ENCODE measurements at places on chromosomes 13 and 19.

DNA sequence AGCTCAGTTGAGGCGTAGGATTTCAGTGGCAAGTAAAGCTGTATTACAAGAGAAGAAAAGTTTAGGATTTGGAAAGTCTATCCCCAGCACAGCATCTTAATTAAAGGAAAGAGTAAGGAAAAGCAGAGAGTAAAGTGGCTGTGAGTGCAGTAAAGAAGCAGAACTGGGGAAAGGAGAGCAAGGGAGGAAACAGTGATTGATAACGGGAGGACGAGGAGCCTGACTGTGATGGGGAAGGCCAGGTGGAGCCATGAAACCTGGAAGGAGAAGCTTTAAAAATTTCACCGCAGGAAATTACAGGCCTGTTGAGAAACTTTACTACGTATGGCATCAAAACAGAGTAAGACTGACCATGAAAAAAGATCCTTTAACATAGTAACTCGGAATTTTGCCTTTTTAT, 175.6 kb downstream of the SHISA2 start:
- DNase-seq, result no peak

GRCh38 chr19:6580313-6580712, 10.6 kb downstream of the CD70 start:
- DNase-seq, result no peak

- no peak for DNase-seq
Observed at GRCh38 chr19:32415246-32415645, 9.7 kb downstream of the DPY19L3 start.

- DNase-seq, result no peak
Observed at GRCh38 chr13:93964146-93964512, 515.4 kb downstream of the DCT start.

GRCh38 chr19:54451331-54451871, 2.4 kb downstream of the LENG8 start:
- DNase-seq, result no peak

DNA sequence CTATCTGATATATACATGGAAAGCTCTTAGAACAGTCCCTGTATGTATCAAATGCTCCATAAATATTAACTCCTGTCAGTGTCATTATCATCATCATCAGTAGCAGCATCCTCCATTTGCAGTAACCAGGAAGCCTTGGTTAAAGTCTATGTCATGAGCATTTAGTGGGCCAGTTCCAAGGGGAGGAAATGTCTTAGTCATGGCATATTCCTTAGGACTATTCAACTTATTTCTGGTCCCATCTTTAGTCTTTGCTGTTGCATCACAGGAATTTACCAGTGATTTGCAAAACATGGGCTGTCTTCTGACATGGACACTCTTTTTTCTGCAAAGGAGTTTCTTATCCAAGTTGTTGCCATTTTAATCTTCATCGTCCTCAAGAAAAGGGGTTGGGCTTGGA, 98.4 kb downstream of the WDFY2 start:
- no peak for DNase-seq

DNA sequence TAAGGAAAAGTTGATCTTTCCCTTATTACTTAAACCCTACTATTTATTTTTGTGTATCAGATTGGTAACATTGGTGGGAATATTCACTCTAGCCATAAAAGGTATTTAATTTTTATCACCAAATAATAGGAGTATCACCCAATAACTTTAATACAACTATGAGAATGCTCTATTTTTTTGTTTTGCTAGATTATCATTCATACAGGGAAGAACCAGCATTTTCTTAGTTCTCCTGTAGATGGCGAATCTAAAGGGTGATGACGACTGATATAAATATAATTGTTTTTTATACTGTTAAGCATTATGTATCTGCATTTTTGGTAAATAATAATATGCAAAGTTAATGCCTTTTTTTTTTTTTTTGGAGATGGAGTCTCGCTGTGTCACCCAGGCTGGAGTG, 7.9 kb upstream of the FRY start:
- no peak for DNase-seq

DNA sequence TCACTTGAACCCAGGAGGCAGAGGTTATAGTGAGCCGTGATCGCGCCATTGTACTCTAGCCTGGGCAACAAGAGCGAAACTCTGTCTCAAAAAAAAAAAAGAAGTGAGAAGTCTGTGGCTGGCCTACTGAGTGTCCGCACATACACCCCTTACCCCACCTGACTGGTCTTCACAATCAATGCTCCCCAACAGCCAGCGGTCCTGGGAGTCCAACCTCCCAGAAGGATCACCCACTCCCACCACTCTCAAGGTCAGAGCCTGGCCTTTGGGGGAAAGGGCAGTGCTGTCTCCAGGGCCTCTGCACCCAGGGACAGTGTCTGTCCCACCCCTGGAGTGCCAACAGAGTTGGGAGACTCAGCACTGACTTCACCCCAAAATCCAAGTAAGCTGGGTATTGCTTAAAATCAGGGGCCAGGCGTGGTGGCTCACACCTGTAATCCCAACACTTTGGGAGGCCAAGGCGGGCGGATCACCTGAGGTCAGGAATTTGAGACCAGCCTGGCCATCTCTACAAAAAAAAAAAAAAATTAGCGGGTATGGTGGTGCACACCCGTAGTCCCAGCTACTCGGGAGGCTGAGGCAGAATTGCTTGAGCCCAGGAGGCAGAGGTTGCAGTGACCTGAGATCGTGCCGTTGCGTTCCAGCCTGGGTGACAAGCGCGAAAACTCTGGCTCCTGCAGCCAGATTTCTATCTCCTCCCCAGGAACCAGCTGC, 2.3 kb upstream of the CD320 start:
- no peak for DNase-seq

GRCh38 chr13:30119476-30119875, 187.9 kb downstream of the KATNAL1 start:
- no peak for DNase-seq

DNA sequence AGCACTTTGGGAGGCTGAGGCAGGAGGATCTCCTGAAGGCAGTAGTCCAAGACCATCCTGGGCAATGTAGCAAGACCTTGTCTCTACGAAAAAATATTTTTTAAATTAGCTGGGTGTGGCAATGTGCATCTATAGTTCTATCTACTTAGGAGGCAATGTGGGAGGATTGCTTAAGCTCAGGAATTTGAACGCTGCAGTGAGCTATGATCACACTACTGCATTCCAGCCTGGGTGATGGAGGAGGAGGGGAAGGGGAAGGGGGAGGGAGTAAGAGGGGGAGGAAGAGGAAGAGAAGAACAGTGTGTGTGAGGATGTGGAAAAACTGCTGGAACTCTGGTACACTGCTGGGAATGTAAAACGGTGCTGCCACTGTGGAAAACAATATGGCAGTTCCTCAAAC, 9.2 kb upstream of the CLIP3 start:
- no peak for DNase-seq

DNA sequence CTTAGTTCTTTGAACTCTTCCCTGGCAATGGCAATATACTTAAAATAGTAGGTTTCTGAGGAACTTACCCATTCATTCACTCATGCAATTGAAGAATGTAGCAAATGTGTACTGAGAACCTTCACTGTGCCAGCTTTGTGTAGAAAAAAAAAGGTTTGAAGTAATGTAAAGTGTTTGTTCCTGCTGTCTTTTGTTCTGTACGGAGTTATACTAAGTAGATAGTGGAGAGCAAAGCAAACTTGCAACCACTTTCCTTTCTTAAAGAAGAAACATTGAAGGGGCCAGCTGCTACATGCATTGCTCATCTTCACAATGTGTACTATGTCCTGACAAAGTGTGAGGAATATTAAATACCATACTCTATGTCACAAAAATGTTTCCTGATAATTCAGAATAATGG, 68.9 kb upstream of the FREM2 start:
- DNase-seq, result no peak

DNA sequence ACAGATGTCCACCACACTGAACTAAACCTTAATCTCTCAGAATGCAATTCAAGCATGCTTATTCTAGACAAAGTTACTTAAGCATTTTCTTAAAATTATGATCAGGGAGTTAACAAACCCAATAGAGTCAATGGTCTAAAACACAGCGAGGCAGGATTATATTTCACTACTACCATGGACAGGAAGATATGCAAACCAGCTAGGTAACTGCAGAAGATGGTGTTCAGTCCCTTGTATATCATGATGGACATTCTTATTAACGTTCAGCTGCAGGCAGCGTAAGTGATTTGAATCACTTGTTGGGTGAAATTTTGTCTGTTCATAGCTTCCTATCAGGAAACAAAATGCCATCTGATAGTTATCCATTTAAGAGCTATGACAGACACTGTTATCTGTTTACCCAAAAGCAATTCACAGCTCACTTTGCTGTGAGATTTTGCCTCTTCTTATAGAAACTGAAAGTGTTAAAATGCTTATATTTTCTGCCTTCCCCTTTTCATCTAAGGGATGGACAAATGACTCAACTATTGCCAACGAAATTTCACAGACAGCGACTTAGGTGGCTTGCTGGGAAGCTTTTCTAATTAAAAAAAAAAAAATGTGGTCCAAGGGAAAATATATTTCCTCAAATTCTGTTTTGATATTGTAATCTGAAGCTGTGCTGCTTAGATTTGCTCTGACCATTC, 591.9 kb downstream of the DACH1 start:
- DNase-seq, result peak; percentile 36

- DNase-seq, result peak; percentile 77
Observed at GRCh38 chr19:12676384-12676792, 5.3 kb downstream of the DHPS start.

DNA sequence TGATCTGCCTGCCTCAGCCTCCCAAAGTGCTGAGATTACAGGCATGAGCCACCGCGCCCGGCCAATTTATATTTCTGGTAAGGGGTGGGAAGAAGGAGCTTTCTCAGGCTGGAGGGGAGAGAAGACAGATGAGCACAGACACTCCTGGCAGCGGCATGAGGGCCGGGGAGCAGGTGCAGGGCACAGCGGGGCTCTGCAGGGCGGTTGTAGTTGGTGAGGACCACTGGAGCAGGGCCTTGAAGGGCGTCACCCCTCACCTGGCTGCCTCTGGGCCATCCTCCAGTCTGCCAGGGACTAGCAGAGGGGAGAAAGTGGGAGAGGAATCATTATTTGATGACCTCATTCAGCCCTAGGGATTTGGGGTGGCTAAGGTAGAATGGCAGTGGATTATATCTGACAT, 8.6 kb upstream of the CSNK1G2 start:
- DNase-seq, result no peak

GRCh38 chr19:41407271-41407670, 9.7 kb downstream of the BCKDHA start:
- DNase-seq, result no peak

DNA sequence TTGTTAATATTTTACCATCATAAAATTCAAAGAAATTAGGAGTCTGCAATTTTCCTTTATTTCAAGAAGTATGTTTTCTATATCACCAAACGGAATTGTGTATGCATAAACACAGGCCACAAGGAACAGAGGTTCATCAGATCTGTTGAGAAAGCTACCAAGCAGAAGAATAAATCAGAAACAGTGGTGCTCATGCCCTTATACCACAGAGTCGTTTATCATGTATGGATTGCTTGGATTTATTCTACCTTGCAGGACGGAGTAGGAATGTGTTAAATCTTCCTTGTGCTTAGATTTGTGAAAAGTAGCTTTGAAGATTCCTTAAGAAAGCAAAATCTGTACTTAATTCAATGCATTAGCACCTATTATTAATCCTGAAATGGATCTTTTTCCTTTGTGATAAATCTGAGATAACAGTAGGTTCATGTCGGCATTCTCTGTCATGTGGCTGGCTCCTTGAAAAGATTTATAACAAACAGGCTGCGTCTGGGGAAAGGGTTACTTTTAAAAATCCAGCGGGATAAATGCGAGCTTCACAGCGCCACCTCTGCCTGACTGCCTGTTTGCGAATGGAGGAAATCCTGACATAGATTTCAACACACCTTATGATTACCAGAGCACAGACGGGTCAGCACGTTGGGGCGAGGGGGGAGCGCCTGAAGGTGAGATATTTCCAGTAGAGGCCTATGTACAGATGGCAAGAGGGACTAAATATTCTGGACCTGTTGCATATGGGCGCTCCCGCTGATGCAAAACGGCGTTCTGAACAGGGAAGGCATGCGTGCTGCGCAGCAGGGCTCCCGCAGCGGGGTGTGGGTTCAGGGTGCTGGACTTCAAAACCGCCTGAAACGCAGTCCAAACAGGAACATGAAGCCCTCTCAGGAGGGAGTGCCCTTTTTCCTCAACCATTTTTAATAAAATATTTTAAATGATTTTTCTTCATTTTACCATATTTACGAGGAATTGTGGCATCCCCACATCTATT, 445.5 kb upstream of the SGCG start:
- DNase-seq, result no peak

- no peak for DNase-seq
Observed at GRCh38 chr13:44906713-44907112, 82.6 kb downstream of the NUFIP1 start.

DNA sequence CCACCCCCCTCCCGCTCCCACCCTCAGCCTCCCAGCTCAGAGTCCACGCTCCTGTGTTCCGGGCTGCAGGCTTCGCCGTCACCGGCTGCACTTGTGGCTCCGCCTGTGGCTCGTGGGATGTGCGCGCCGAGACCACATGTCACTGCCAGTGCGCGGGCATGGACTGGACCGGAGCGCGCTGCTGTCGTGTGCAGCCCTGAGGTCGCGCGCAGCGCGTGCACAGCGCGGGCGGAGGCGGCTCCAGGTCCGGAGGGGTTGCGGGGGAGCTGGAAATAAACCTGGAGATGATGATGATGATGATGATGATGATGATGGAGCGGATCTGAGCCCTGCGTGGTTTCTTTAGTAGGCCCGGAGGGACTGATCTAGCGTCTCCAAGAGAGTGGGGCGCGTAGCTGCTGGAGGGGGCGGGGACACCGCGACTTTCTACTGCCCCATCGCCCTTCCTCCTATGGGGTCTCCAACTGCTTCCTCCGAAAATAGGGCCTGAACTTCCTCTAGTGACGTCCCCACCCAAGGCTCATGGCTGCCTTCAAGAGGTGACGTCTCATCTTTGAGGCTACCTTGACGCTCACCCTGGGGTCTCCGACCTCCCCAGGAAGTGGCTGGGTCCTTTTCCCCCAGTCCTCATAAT, 1.4 kb downstream of the RETN start:
- no peak for DNase-seq

DNA sequence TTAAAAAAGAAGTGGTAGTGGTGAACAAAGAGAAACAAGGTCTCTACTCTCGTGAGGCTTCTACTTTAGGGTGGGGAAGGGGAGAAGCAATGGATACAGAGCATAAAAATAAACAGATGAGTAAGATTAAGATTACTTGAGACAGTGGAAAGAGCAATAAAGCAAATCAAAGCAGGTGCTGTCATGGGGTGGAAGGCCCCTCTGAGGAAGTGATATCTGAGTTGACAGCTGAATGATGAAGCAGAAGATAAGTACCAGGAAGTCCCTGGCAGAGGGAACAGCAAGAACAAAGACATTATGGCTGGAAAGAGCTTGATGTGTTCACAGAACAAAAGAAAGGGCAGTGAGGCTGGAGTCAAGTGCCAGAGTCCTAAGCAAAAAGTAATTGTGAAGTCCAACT, 221.8 kb downstream of the ENOX1 start:
- DNase-seq, result no peak

GRCh38 chr19:3292958-3293529, 68.6 kb downstream of the CELF5 start:
- no peak for DNase-seq

GRCh38 chr13:111486331-111486730, 165.9 kb downstream of the TEX29 start:
- DNase-seq, result no peak
